ENCODE measurements at places on chromosomes 2 and 18.
A peak's percentile ranks its signal among the peaks of the same experiment; 100 is the strongest.

DNA sequence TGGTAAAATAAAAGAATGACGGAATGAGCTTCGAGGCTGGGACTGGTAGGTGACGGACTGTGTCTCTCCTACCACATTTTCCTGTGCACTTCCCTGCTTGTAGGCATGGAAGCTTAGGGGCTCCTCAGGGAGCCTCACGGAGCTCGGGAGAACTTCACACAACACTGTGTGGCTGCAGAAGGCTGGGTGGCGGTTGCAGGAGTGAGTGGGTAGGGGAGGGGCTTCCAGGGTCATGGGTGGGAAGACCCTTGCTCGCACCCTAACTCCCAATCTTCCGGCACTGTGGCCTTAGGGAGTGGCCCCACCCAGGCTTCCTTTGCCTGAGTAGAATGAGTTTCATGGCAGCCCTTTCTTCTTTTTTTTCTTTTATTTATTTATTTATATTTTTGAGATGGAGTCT is 128.6 kb downstream of the INHBB start:
- no peak for DNase-seq

- DNase-seq, result peak; percentile 80
Observed at GRCh38 chr2:122643725-122644329, 888.4 kb downstream of the TSN start.

- DNase-seq, result peak; percentile 81
Observed at GRCh38 chr18:44679914-44680272, 795 bp upstream of the SETBP1 start.

DNA sequence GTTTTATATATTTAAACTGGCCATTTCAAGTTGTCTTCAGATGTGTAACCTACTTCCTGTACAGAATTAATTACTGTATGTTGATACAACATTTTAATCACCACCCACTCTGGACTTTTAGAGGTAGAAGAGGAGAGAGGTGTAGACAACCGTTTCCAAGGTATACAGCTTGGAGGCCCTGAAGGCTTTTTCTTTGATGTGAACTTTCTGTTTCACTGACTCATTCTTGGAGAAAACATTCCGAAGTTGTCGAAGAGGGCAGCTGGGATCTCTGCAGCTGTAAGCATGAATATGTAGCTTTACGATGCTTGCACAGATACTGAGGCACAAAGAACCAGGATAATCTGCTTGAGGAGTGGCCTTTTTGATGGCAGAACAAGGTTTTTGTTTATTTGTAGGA is 137.0 kb downstream of the NCKAP5 start:
- DNase-seq, result no peak

DNA sequence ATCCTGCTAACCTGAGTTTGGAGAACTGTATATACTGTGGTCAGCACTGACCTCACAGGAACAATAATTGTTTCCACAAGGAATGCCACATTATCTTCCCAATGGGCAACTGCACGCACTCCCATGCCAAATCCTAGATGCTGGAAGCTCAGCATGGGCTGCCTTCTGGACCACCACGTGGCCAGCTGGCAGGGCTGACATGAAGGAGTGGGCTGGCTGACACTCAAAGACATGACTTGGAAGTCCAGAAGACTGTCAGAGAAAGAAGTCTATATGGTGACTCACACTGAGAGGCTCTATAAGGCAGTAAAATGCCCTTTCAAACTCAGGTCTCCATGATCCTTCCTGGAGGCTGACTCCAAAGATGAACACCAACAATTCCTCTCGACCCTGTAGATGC is 98.4 kb upstream of the RNF152 start:
- peak; percentile 79 for DNase-seq

DNA sequence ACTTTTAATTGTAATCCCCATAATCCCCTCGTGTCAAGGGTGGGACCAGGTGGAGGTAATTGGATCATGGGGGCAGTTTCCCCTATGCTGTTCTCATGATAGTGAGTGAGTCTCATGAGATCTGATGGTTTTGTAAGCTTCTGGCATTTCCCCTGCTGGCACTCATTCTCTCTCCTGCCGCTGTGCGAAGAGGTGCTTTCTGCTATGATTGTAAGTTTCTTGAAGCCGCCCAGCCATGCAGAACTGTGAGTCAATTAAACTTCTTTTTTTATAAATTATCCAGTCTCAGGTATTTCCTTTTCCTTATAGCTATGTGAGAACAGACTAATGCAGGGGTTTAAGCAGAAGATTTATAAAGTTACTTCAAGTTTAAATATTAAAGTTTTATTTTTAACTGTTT is 655.2 kb downstream of the EPHA4 start:
- DNase-seq, result no peak

DNA sequence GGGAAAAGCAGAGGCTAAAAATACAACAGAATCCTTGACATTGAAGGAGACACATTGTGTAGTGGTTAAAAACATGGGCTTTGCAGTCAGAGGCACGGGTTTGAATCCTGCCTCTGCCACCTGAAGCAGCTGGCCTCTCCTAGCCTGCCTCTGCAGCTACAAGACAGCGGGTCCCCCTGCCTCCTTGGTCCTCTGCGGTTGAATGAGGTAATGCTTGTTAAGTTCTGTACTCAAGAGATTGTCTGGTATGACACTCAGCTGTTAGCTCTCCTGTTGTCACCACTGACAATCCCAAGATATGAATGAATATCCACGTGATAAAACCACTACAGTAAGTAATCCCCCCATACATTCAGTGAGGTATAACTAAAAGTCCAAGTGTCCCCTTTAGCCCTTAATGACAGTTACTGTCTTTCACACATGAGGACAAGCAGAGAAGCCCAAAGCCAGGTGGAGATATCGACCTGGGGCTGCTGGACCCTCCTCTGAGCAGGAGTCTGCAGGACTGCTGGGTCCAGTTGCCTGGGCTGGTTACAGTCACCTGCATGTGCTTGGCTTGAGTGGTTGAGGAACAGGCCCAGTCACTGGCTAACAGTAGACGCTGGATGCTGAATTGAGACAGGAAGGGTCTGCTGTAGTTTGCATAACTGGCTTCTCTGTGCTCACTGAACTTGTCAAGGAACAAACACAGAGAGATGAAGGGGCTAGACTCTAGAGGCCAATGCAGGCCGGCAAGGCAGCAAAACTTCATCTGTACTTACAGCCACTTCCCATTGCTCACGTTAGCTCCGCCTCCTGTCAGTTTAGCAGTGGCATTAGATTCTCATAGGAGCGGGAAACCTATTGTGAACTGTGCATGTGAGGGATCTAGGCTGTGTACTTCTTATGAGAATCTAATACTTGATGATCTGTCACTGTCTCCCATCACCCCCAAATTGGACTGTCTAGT is 85.5 kb downstream of the TGFA start:
- no peak for DNase-seq

DNA sequence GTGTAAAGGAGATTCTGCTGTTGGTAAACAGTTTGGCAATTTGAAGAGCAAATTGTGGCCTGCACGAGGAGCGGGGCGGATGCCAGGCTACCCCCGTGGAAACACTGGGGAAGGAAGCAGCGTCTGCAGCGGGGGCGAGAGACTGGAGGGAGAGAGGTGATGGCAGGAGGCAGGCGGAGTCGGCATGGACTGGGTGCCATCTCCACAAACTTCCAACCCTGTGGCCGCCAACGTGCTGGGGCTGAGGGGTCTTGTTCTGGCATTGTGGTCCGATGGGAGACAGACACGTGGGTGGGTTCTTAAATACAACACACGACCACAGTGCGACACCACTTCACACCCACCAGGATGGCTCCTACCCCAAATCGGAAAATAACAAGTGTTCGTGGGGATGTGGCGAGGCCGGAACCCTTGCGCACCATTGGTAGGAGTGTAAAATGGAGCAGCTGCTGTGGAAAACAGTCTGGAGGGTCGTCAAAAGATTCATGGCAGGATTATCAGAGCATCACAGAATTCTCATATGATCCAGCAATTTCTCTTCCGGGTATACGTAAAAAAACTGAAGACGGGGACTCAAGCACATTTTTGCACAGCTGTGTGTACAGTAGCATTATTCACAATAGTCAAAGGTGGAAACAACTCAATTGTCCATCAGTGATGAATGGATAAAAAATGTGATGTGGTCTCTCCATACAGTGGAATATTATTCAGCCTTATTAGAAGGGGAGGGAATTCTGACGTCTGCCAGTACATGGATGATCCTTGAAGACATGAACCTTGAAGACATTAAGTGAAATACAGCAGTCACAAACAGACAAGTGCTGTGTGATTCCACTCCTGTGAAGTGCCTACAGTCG is 82.4 kb upstream of the HPCAL1 start:
- peak; percentile 38 for DNase-seq

DNA sequence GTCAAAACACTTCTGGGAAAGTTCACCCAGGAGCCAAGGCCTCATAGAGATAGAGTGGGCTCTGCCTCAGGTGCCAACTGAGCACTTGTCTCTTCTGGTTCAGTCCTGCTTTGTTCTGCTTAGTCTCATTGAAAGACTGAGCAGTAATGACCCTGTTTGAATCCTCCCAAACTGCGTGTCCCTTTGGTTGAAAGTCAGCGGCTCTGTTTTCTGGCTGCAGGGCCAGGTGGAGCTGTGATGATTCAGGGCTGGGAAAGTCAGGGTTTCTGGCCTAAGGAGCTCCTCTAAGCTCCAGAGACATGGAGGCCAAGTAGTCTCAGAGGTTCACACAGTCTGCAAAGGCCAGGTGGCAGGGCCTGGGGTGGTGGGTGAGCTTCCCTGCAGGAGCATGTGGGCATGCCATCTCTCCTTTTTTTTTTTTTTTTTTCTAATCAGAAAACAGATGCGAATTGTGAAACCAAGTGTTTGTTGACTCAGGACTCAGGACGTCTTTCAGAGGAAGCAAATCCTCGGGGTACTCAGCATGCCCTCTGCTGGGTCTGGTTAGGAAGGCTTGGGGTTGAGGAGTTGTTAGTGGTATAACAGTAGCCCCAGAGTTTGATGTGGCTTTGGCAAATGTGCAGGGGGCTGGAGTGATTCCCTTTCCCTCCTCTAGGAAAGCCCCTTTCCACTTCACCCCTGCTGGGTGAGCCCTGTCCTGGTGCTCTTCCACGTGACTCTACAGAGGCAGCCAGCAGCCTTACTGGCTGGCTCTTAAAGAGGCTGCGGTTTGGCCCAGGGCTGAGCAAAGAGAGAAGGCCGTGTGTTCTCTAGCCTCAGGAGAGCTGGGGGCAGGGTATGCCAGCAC is 38.3 kb downstream of the TMEM17 start:
- peak; percentile 74 for DNase-seq

Data from GM23248 (cell line).